Right cardiac atrium (tissue), 5 donors: ENCODE measurements at places on chromosomes 7 and 10. TPM values are rescaled to one million over a fixed set of nuclear protein-coding genes. Genes with fewer than 3 reads are reported as not detected.

GRCh38 chr10:77214799-77215198 lies 422.8 kb downstream of the KCNMA1 start:
- DNase-seq, result no peak

- no peak for DNase-seq
Observed at GRCh38 chr10:84004221-84004620, 135.1 kb upstream of the GHITM start.

DNA sequence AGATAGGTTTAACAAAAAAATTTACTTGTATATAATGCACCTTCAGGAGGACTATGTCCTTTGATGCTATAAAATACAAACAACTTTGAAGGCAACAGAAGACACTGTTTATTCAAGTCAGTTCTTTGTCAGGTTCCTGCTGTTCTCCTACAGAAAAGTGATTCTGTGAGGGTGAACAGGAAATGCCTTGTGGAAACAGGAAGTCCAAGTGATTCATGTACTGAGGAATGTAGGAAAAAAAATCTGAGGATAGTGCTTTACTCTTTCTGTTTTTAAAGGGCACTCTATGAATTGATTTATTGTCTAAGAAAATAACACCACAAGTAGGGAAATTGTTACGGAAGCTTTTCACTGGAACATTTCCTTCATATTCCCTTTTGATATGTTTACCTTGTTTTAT lies 171.9 kb downstream of the HDAC9 start:
- DNase-seq, result no peak

GRCh38 chr7:50940621-50941020 lies 157.9 kb upstream of the GRB10 start:
- DNase-seq, result no peak

DNA sequence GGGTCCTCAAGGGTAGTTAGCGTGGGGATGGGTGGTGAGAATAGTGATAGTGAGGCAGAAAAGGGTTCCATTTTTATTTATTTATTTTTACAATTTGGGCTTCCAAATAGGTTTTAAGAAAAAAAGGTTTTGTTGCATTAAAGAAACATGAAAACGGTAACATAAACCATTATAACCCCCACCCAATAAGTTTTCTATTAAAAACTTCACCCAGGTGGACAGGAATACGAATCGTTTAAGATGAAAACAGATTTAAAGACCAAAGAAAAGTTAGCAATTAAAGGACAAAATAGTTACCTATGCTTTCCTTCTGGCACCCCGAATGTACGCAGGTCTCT lies 78.7 kb downstream of the ZFAND4 start:
- no peak for DNase-seq

- no peak for DNase-seq
Observed at GRCh38 chr7:1971946-1972654, 260.6 kb downstream of the MAD1L1 start.

GRCh38 chr7:91193141-91193540 lies 71.1 kb upstream of the FZD1 start:
- no peak for DNase-seq

GRCh38 chr7:47350425-47350824 lies 231.5 kb downstream of the TNS3 start:
- DNase-seq, result no peak

The NUDT1 gene
- 12.4 TPM for total RNA-seq

The HOXA2 gene
- 0.60 TPM for total RNA-seq

The KCP gene
- total RNA-seq, result 0.28 TPM
